ENCODE measurements at places on chromosomes 16 and 17.

- no peak for DNase-seq
Measured at GRCh38 chr17:43468691-43469139, 15.1 kb upstream of the DHX8 start.

DNA sequence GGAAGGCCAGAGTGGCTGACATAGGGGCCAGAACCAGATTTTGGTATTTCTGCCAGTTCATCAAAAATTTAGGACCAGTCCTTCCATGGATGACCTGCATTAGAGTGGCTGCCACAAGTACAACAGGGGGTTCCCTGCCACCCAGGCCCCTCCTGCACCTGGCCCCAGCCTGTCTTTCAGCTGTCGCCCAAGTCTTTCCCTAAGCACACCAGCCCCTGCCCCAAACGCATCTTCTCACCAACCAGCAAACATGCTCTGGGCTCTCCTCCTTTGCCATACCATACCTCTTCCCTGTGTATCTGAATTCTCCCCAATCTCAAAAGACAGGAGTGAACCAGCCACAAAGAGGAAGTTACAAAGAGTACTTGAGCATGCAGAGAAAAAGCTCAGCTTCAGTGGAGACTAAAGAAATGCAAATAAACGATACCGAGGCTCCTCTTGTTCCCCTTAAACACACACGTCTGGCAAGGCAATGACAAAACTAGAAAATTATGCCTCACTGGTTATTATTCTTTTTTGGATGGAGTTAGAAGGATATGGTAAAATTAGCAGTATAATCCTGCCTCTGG lies 130.6 kb downstream of the DYNLRB2 start:
- DNase-seq = no peak

- DNase-seq = no peak
Measured at GRCh38 chr16:1575578-1575977, 36.3 kb downstream of the IFT140 start.

DNA sequence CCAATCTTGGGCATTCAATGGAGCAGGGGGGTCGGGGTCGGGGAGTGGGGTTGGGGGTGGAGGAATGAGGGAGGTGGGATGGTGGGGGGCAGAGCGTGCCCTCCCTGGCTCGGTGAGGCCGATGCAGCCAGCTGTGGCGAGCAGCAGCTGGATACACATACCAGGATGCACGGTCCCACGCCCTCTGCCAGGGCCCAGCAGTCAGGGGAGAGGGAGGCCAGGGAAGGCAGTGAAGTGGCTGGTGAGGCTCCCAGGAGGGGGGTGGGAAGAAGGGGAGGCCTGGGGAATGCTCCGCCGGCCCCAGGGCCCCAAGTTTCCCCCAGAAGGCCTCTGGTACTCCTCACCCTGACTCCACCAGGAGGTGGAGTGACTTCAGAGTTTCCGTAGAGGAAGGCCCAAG lies 77.6 kb upstream of the LHX1 start:
- DNase-seq = no peak

- no peak for DNase-seq
Measured at GRCh38 chr17:71987634-71988033, 133.2 kb upstream of the SOX9 start.

GRCh38 chr17:31494259-31495021 lies 103.0 kb downstream of the RAB11FIP4 start:
- no peak for DNase-seq

GRCh38 chr17:12983991-12984884 lies 33.6 kb downstream of the ELAC2 start:
- no peak for DNase-seq

Data from pulmonary artery endothelial cell (primary cell).